ENCODE measurements at places on chromosomes 12 and 14.

DNA sequence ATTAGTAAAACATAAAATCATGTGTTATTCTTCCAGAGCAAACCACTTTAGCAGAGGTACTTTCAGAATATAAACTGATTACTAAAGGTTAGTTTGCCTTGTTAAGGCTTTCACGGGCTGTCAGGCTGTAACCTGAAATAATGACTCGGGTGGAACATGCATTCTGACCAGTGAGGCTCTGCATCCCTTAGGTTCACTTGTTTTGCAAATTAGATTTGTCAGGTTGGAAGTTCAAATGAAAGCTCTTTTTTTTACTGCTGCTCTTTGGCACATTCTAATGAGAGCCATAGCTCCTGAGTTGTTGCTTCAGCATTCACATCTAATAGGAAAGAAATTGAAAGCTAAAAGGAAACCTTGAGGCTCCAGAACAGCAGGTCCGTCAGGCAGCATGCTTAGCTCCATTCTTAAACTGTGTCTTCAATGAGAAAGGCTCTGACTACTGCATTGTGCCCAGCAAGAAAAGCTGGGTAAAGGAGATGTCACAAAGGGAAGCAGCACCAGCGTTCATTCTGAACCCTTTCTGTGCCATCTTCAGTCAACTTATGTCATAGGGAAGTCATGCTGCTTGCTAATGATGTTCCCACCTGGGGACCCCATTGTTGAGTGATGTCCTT is 445.5 kb upstream of the FBXO33 start:
- DNase-seq = no peak

- no peak for DNase-seq
Observed at GRCh38 chr12:54977155-54977554, 7.4 kb downstream of the TESPA1 start.

GRCh38 chr12:113762882-113763816 is 203.0 kb downstream of the RBM19 start:
- no peak for DNase-seq

GRCh38 chr14:100384277-100384676 is 61.1 kb downstream of the SLC25A47 start:
- no peak for DNase-seq

DNA sequence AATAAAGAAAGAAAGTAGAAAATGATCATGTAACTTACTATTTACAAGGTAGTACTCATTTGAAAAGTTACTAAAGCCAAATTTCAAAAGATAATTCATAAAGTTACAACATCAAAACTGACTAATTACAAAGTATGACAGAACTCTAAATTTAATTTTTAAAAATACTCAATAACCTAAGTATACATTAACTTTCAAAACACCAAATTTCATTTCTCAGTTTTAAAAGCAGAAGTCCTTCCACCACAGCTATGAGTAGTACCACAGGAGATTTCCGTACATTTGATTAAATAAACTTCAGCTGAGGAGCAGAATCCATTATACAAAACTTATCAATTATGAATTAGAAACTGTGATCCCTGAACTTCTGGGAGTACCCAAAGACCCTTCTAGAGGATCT is 100.8 kb upstream of the BBS10 start:
- no peak for DNase-seq
